ENCODE measurements at places on chromosomes 1 and 21. TPM values are rescaled to one million over a fixed set of nuclear protein-coding genes. Genes with fewer than 3 reads are reported as not detected.

CELA2A gene
- 0.36 TPM for total RNA-seq

HAO2 gene
- total RNA-seq: not detected

SH2D5 gene
- 0.64 TPM for total RNA-seq

IL12RB2 gene
- 1.3 TPM for total RNA-seq

LMOD1 gene
- 4.1 TPM for total RNA-seq

KRTAP7-1 gene
- total RNA-seq: not detected

TARDBP gene
- total RNA-seq: 94.1 TPM

CGN gene
- 9.3 TPM for total RNA-seq

LIN28A gene
- total RNA-seq: not detected

SLC44A5 gene
- 0.60 TPM for total RNA-seq

TRNAU1AP gene
- total RNA-seq: 24.3 TPM

TNFRSF1B gene
- total RNA-seq: 4.1 TPM

LRRC3 gene
- total RNA-seq: 0.72 TPM

CD1C gene
- total RNA-seq: 0.32 TPM

ZNF593OS gene
- total RNA-seq: 0.16 TPM

RPTN gene
- 0.08 TPM for total RNA-seq

PLK3 gene
- total RNA-seq: 20.7 TPM

INKA2 gene
- total RNA-seq: 2.7 TPM

RYR2 gene
- total RNA-seq: 0.28 TPM

TRIM45 gene
- 1.8 TPM for total RNA-seq

ZBTB21 gene
- total RNA-seq: 8.7 TPM

ALPL gene
- total RNA-seq: 3.6 TPM

All from esophagus mucosa (tissue), 1 donor.